Common myeloid progenitor, CD34-positive (primary cell): ENCODE measurements at places on chromosomes 7 and 10.
A peak's percentile ranks its signal among the peaks of the same experiment; 100 is the strongest.

GRCh38 chr7:4745265-4745919 is 30.0 kb upstream of the AP5Z1 start:
- H3K4me3 ChIP-seq: peak overlapping the region; percentile 54
- H3K27ac ChIP-seq: peak overlapping the region; percentile 85
- H3K36me3 ChIP-seq: peaks cover 20% of the 10 kb centered on the region
- peaks cover 35% of the 10 kb centered on the region for H3K4me1 ChIP-seq
- no peak for DNase-seq

GRCh38 chr10:127563718-127564553 is 14.8 kb downstream of the NPS start:
- no peaks in the 10 kb centered on the region for H3K36me3 ChIP-seq
- no peak overlapping the region for H3K4me3 ChIP-seq
- H3K27ac ChIP-seq: no peak overlapping the region
- no peaks in the 10 kb centered on the region for H3K27me3 ChIP-seq
- peak; percentile 24 for DNase-seq

GRCh38 chr10:97525086-97525485 is 26.4 kb downstream of the UBTD1 start:
- DNase-seq: no peak
- H3K27ac ChIP-seq: no peak overlapping the region
- no peak overlapping the region for H3K4me3 ChIP-seq
- no peaks in the 10 kb centered on the region for H3K4me1 ChIP-seq
- H3K27me3 ChIP-seq: no peaks in the 10 kb centered on the region

- DNase-seq: no peak
- no peaks in the 10 kb centered on the region for H3K4me1 ChIP-seq
- H3K4me3 ChIP-seq: no peak overlapping the region
- H3K27me3 ChIP-seq: no peaks in the 10 kb centered on the region
- H3K36me3 ChIP-seq: no peaks in the 10 kb centered on the region
These were observed 134.9 kb upstream of the CACNA2D1 start for GRCh38 chr7:82578430-82578829.

GRCh38 chr10:104020020-104020419 is 53.1 kb downstream of the SLK start:
- no peak for DNase-seq
- H3K27ac ChIP-seq: no peak overlapping the region
- no peaks in the 10 kb centered on the region for H3K27me3 ChIP-seq

DNA sequence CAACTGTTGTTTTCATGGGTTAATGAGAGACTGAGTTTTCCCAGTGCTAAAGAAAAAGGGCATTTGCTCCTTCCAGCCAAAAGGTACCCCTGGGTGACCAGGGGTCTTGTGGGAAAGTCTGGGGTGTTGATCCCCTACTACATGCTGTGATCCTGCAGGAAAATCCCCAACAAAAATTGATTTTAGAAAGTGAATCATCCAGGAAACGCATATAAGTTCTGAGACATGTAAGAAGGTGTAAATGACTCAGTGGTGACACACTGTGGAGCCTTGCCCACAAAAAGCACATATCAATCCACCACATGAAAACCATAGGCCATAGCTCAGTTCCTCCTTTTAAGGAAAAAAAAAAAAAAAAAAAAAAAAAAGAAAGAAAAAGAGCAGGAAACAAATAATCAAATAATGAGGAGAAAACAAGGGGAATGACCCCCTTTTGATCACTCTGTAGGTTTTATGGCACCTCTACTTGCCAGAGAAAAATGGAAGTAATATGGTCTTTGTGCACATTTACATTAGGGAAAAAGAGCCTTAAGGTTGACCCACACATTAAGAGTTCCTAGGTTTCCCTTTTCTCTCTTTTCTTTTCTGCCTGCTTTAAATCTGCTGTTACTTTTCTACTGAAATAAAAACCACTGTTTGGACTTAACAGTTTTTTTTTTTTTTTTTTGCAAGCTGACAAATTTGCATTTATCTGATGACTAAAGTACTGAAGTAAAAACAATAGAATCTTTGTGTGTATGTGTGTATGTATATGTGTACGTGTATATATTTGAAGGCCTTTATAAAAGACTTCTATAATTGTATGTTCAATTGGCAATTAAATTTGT is 386.0 kb downstream of the KIF20B start:
- H3K4me3 ChIP-seq: no peak overlapping the region
- no peaks in the 10 kb centered on the region for H3K36me3 ChIP-seq
- no peak overlapping the region for H3K27ac ChIP-seq
- DNase-seq: peak; percentile 11

- H3K4me3 ChIP-seq: no peak overlapping the region
- H3K4me1 ChIP-seq: no peaks in the 10 kb centered on the region
- DNase-seq: no peak
- H3K27me3 ChIP-seq: no peaks in the 10 kb centered on the region
- no peaks in the 10 kb centered on the region for H3K36me3 ChIP-seq
These were observed 166.2 kb downstream of the EXOC4 start for GRCh38 chr7:133419041-133419440.

DNA sequence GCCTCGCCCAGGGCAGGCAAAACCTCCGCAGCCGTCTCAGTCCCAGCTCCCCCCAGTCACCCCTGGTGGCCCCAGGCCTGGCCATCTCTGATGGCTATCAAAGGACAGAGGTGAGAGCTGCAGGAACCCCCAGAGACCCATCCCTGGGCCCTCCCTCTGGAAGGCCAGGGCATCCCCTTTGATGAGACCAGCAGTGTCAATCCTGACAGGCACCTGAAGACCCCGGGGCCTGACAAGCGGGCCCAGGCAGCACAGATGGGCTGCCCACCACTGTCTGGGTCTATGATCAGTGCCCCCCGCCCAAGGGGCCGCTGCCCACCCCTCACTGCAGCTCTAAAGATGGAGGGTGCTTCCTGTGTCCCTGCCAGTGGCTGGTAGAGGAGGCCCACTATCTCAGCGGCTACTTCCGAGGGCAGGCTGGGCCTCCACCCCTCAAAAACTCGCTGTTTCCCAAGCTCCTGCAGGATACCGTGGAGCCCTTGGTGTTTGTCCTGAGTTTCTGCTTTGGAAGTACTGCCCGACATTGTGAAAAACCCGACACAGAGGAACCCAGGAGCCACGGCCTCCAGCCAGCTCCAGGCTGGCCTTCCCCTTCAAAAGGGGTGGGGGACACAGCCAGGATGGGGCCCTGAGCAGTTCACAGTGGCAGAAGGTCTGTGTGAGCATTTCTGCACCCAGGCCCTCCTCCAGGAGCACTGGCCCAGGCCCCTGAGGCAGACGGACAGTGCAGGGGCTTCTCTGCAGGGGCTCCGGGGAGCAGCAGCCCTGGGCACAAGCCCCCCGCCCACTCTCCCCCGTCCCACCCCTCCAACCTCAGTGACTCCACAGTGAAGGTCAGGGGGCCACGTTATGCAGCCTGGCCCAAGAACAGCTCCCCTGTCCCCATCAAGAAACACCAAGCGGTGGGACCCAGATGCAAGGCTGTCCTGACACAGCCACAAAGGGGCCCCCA is 99.2 kb downstream of the PDGFA start:
- H3K36me3 ChIP-seq: no peaks in the 10 kb centered on the region
- H3K27me3 ChIP-seq: no peaks in the 10 kb centered on the region
- H3K4me1 ChIP-seq: no peaks in the 10 kb centered on the region
- no peak overlapping the region for H3K27ac ChIP-seq

GRCh38 chr10:124669824-124670654 is 74.1 kb downstream of the FAM53B start:
- peaks cover 26% of the 10 kb centered on the region for H3K36me3 ChIP-seq

- peaks cover 73% of the 10 kb centered on the region for H3K27me3 ChIP-seq
- no peaks in the 10 kb centered on the region for H3K36me3 ChIP-seq
- no peaks in the 10 kb centered on the region for H3K4me1 ChIP-seq
- no peak overlapping the region for H3K4me3 ChIP-seq
- H3K27ac ChIP-seq: no peak overlapping the region
These were observed 3.6 kb downstream of the VWC2 start for GRCh38 chr7:49776994-49777393.
